ENCODE measurements at places on chromosomes 1 and 21. TPM values are rescaled to one million over a fixed set of nuclear protein-coding genes. Genes with fewer than 3 reads are reported as not detected.

Gene PODN
- not detected for total RNA-seq

DNA sequence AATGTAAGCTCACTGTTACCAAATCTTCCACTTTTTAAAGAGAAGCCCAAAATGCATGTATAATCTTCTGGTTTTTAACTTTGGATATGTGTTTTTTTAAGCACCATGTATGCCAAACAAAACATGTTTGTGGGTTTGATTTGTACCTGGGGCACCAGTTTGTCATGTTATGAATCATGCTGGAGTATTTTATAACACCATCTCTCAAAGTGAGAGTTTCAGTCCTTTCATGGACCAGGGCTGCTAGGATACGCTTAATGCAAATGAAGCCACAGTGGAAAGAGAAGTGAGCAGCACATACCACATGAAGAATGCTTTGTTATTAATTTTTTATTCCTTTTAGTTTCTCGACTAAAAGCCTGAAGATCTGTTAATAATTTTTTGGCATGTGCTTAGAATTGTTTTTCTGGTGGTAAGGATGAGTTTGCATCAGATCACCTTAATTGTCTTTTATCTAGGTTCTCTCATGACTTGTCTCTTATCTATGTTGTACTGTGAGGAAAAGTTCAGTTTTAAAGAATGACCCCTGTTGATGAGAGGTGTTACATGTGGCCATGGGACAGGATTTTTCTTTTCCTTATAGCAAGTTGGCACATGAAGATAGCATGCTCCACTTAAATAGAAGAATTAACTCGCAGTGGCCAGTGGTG lies 2.0 kb upstream of the RABGAP1L start:
- no peak for DNase-seq

Gene KLHDC9
- not detected for total RNA-seq

Gene FAM72C
- total RNA-seq: 4.1 TPM

Measured in MG63 (cell line).